SHP77 treated with DMSO at 0.1 percent for 48 hours (cell line): ENCODE measurements at places on chromosomes 4 and X.
A peak's percentile ranks its signal among the peaks of the same experiment; 100 is the strongest.

DNA sequence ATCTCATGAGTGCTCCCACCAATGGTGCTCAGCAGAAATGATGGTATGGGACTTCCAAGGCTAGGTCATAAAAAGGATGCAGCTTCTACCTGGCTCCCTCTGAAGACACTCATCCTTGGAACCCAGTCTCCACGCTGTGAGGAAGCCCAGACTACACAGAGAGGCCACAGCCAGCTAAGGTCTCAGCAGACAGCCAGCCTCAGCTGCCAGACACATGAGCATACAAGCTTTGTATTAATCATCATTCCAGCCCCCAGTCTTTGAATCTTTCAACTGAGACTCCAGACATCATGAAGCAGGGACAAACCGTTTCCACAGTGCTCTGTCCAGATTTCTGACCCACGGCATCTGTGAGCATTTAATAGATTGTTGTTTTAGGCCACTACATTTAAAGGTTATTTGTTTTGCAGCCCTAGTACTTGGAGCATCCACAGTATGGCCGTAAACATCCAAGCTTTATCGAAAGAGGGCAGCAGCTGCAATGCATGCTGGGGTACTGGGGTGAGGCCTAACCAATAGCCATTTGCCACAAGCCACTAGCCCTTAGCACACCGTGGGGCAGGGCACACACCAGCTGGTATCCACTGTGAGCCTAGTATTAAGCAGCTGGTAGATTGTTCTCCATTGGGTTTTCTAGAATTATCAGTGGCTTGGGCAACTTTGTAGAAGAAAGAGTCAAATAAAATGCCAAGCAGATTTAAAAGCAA is 449.1 kb downstream of the BCOR start:
- DNase-seq = no peak

DNA sequence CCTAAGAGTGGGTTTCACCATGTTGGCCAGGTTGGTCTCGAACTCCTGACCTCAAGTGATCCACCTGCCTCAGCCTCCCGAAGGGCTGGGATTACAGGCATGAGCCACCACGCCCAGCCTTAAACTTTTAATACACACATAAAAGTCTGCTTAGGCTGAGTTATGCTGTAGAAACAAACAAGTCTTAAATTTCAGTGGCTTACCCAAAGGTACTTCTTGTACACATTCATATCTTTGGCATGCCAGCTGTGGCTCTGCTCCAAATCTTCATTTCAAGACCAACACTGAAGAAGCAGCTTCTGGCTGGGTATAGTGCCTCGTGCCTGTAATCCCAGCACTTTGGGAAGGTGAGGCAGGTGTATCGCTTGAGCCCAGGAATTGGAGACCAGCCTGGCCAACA is 80.3 kb downstream of the PPEF2 start:
- no peak for DNase-seq

DNA sequence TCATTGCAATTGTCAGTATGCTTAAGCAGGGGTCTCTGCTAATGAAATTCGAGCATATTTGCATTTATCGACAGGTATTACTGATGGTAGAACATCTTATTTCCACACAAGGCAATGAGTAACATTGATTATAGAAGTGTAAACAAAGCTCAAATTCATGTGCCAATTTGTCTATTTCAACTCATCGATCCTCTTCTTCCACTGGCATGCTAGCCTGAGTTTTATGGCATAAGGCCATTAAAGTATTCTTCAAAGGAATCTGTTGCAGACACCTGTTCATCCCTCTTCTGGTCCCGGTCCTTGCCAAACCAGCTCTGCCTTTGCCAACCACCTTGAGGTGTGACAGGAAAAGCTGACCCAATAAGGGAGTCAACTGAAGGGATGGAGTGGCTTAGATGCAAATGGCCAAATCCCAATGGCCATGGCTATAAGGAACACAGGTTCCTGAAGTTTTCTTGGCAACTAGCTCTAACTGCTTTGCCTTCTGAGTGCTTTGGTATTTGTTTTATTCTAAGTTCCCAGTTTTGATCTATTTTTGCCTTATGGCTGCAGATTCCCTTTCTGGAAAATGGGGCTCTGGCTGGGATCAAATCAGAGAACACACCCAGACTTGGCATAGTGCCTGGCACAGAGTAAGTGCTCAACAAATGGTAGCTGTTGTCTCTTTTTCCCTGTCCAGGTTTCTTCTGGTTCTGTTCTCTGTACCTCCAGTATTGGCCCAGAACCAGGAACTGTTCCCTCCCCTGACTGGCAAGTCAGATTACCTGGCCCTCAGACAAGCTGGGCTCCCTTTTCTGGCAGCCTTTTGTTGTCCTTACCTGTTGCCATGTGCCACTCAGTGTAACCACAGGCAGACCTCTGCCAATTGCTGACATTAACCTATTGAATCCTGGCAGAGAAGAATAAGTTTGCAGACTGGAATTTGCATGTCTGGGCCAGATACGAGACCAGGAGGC is 63.1 kb downstream of the RTL9 start:
- DNase-seq = no peak

- DNase-seq = no peak
These were observed 1.7 kb downstream of the SLC25A4 start for GRCh38 chr4:185144601-185145240.

DNA sequence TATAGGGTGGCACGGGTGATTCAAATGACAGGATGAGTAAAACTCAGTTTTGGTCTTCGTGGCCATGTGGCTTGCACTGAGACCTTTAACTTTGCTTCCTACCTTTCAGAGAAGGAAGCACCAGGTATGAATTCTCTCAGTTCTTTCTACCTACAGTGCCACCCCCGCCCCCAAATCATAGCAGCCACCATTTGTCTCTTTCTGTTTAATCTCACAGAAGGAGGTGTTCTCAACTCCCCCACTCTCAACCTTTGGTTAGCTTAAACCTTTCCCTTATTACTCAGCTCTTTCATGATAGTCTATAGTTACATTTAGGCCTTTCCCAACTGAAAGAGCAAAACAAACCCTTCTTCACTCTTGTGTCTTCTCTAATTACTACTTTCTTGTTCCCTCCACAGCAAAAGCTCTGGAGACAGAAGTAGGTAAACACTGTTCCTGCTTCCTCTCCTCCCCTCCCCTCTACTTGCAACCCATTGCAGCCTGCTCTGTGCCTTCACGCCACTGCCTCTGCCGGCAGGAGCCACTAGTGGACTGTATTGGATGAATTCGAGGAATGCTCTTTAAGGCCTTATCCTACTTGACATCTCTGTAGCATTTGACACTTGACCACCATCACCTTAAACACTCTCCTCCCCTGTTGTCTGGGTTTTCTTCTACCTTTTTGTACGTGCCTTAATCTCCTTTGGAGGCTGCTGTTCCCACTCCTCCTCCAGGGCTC is 123.7 kb downstream of the AFF1 start:
- DNase-seq = no peak

- peak; percentile 1 for DNase-seq
These were observed 147.7 kb downstream of the SH3KBP1 start for GRCh38 chrX:19739683-19740082.

GRCh38 chr4:72690771-72691170 is 121.8 kb upstream of the ADAMTS3 start:
- DNase-seq = no peak

DNA sequence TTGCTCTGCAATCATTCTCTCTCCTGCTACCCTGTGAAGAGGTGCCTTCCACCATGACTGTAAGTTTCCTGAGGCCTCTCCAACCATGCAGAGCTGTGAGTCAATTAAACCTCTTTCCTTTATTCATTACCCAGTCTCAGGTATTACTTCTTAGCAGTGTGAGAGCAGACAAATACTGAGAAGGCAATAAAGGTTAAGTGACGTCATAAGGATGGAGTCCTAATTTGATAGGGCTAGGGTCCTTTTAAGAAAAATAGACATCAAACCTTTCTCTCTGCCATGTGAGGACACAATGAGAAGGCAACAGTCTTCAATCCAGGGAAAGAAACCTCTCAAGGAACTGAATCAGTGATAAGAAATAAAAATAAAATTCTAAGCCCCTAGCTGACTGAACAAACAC is 1262.7 kb downstream of the FAM133A start:
- no peak for DNase-seq

DNA sequence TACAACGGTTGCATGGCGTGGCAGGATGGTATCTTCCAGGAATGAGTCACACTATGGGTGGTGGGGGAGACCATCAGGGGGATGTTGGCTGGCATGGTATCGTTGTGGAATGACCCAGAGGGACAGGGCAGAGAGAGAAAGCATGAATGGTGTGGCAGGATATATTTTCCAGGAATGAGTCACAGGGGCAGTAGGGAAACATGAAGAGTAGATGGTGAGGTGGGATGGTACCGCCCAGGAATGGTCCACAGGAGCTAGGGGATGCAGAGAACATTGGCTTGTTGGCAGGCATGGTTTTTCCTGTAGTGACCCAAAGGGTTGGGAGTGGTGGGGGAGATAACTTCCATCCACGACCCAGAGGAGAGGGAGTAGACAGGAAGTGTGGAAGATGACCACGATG is 62.4 kb downstream of the MAOA start:
- DNase-seq = no peak

DNA sequence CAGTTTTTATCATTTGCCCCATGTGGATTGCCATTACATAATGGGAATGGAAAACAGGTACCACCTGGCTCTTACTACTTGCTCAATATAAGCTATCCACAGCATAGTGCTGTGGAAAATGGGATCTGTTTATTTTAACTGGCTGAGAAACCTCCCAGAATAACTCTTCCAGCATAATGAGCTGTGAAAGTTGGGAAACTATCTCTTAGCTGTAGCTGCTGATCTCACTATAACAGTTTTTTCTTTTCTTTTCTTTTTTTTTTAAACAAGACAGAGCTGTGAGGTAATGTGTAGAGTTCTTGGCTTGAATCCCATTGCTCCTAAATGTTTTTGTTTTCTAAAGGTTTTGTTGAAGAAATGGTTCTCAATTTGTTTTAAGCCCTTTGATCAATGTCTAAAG is 988.3 kb downstream of the PCDH19 start:
- DNase-seq = no peak

DNA sequence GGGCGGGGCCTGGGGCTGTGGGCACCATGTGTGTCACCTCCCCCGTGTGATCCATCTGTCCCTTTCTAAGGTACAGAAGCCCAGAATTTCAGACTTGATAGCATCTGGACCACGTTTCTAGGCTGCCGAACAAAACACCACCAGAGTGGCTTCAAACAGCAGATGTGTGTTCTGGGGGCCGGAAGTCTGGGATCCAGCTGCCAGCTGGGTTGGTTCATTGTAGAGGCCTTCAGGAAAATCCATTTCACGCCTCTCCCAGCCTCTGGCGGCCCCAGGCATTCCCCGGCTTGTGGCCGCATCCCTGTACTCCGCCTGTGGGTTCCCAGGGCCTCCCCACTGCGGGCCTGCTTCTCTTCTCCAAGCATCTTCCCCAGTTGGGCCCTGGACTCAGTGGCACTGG is 39.6 kb upstream of the GPR78 start:
- no peak for DNase-seq

DNA sequence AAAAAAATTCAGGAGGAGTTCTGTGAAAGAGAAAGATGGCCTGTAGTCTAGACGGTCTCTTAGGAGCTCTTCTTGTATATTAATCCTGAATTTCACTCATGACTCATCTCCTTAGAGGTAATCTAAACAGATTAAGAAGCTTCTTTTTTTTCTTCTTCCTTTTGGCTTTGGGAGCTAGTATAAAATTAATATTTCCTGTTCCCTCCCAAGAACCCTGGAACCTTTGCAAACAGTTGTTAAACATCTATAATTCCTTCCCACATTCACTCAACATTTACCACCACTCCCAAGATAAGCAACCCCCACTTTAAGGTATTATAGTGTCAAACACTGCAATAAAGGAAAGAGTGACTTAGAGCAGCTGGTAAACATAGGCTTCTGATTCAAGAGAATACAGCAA is 146.4 kb upstream of the EDNRA start:
- no peak for DNase-seq

- DNase-seq = no peak
These were observed 435.5 kb downstream of the DTHD1 start for GRCh38 chr4:36716874-36717273.

GRCh38 chr4:158915683-158916241 is 146.9 kb downstream of the FNIP2 start:
- no peak for DNase-seq

GRCh38 chr4:36328130-36328529 is 46.7 kb downstream of the DTHD1 start:
- DNase-seq = no peak

GRCh38 chrX:83504721-83505479 is 3.2 kb upstream of the POU3F4 start:
- no peak for DNase-seq

GRCh38 chr4:6574747-6575502 is at the start of gene MAN2B2:
Gene MAN2B2, plus strand, starts transcription at chr4:6575189. Its CDS starts 22 bp downstream, at chr4:6575211.
- DNase-seq = no peak
